ENCODE measurements at places on chromosomes 2 and 18.

GRCh38 chr18:12346240-12346565 is 30.8 kb downstream of the AFG3L2 start:
- no peak for DNase-seq

DNA sequence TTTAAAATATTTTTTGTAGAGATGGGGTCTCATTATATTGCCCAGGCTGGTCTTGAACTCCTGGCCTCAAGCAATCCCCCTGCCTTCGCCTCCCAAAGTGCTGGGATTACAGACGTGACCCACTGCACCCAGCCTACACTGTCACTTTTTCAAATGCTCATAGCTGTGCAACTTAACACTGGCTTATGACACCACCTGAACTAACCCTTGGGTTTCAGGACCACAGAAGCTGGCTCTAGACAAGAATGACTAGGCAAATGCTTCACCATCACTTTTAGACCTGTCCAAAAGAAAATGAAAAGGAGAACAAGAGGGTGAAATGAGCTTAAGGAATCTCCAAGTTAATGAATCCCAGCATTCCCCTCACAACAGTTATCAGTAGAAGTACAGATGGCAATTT is 13.3 kb downstream of the ERCC3 start:
- no peak for DNase-seq

- no peak for DNase-seq
These were observed 25.2 kb downstream of the MYCN start for GRCh38 chr2:15965564-15966019.

DNA sequence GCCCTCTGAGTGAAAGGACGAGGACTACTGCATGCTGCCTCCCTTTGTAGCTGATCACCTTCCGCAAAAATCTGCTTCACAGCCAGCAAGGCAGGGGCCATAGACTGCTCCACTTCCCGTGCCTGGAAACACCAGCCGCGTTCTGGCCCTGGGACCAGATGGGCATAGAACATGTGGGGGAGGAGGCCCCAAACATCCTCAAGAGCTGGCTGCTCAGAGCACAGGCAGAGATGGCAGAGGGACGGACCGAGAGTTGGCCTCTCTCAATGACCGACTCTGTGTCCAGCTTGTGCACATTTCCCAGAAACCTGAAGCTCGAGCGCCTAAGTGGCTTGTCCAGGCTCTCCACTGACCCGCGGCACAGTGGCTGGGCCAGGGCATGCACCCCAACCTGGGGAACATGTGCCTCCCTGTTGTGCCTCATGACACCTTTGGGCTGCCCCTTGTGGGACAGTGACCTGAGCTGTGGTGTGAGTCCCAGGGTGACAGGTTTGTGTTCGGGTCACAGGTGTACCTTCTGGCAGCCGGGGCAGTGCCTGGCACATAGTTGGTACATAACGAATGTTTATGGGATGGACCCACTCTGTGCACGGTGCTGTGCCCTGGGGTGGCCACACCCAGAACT is 9.1 kb downstream of the KCNF1 start:
- no peak for DNase-seq

GRCh38 chr2:100976645-100977391 is 25.3 kb upstream of the RPL31 start:
- no peak for DNase-seq

All from iris pigment epithelial cell (primary cell).